ENCODE measurements at places on chromosomes 16 and 17.

DNA sequence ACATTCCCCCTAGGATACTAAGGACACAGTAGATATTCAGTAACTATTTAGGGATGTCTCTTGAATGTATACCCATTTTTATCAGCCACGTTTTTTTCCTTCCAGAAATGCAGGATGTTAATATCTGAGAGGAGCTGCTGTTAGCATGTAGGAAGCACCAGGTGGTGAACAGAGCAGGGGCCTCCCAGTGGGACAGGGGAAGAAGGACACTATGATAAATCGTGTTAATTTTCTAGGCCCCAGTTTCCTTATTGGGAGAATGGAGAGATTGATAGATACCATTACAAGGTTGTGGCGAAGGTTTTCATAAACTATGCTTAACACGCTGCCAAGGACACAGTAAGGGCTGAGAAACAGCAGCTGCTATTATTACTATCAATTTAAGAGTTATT is 45.4 kb downstream of the PRSS54 start:
- DNase-seq, result no peak

- DNase-seq, result no peak
Measured at GRCh38 chr17:7982666-7983065, 19.7 kb upstream of the GUCY2D start.

DNA sequence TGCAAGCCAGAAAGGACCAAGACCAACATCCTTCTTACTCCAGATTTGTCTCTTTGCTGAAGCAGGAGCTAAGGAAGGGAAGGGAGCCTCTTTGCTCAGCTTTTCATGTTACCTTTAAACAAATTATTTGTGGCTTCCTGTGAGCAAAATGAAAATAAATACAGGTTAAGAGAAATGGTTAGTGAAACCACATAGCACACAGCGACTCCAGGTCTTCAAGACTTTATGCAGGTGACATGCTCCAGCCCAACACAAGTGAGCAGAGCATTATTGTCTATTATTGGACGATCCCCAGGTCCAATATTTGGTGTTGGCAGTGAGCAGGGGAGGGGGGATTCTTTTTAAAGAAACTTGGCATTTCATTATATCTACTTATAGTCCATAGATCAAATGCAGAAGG is 53.3 kb downstream of the SALL1 start:
- DNase-seq, result no peak

DNA sequence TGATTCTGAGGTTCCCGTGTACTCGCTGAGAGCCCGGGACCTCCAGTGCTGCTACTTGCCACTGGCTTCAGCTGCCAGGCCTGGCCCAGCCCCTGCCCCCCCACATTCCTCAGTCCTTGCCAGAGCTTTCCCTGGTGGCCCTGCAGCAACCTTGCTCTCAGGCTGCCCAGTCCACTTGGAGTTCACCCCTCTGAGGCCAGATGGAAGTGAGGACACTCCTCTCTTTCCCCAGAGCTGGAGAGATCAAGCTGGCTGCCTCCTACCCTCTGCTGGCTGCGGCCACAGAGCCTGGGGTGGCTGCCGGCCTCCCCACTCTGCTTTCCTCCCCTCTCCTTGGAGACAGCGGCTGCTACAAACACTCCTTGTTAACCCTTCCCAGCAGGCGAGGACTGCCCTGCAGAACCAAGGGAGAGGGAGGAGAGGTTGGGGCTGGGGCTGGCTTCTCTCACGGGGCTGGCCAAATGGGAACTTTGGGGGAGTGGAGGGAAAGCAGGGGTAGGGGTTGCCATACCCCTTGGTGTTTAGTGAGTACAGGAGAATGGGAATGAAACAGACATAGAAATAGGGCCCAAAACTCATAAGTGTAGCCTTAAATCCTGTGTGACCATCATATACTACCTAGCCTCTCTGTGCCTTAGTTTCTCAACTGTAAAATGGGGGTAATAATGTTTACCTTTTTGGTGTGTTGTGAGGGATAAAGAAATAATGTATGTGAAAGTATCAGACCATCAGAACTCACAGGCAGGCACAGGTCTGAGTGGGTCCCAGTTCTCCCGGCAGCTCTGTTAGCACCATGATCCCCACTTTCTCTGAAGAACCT is at the start of gene GAS2L2:
Gene GAS2L2 (minus strand): TSS at position 295 of the 820 bp plus-strand sequence. CDS start 389 bp downstream, outside the sequence.
- no peak for DNase-seq

GRCh38 chr16:14500791-14501190 is 129.3 kb downstream of the PARN start:
- no peak for DNase-seq

DNA sequence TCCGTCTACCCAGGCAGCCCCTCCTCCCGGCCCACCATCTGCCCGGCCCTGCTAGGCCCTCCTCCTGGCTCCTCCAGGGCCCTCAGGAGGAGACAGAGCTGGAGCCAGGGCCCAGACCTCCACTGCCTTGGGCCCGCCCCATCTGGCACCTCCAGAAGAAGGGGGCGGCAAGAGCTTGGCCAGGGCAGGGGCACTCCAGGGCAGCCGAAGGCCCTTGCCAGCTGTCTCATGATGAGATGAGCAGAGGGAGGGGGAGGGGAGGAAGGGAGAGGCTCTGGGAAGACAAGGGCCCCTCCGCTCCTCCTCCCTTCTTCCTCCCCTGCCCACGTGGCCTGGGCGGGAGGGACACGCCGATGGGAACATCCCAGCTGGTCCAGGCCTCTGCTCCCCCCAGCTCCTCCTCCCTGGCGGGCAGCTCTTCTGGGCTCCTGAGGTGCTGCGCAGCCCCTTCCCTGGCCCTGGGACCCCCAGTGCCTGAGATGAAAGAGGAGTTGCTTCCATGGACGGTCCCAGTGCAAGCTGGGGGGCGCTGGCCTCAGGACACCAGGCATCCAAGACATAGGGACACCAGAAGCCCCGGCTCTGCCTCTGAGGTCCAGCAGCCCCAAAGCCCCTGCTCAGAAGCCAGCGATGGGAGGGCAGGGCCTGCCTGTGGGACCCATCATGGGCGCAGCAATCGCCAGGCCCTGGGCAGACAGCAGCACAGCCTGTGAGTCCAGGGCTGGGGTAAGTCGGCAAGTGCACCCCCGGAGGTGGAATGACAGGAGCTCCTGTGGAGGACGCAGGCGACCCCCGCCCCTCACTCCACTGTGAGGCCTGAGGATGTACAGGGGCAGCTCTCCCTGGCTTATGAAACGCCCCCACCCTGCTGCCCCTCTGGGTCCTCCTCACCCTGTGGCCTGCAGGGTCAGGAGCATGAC is 23.6 kb upstream of the ENPP7 start:
- DNase-seq, result no peak

GRCh38 chr16:10150906-10151305 is 31.3 kb downstream of the GRIN2A start:
- no peak for DNase-seq

DNA sequence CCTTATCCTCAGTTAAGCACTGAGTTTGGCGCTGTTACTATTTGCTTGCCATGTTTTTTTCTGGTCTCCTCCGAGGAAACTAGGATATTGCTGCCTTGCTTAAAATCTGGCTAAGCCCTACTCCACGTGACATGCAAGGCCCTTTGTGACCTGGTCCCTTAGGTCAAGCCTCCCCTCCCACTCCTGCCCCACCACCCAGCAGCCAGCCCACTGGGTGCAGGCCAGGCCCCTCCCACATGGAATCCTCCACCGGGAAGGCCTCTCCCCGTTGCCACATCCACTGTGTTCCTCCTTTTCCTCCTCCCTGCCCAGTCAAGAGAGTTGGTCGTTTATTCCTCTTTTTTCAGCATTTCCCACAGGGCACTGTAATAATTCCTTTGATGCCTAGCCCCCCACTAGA is 16.2 kb downstream of the PSMD3 start:
- no peak for DNase-seq

- no peak for DNase-seq
Measured at GRCh38 chr17:50219342-50219741, 17.9 kb upstream of the COL1A1 start.

DNA sequence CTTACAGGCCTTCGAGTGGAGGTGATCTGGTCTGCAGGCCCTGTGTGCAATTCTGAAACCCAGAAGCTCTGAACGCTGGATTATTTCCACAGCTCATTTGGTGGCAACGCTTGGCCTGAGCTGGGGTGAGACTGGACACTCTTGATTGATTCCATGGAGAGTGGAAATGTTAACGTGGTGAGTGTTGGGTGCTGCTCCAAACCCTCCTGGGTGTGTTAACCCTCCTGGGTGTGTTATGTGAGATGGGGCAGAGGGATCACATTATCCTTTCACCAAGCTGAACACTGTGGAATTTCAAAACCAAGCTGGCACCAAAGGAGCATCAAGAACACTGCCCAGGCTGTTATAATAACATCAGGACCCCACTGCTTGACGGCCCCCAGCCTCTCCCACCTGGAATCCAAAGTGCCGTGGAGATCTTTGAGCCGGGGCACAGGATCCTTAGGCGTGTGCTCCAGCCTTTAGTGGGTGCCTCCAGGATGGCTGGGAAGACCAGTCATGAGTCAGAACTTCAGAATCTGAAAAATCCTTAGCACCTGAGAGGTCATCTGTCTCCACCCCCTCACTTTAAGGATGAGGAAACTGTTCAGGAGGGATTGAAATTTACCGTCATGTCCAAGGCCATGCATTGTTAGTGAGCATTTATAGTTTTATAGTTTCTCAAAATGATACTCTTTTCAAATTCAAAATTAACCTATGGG is 75.0 kb downstream of the RPTOR start:
- DNase-seq, result no peak

GRCh38 chr16:86086471-86086870 is 187.5 kb downstream of the IRF8 start:
- no peak for DNase-seq

- no peak for DNase-seq
Measured at GRCh38 chr16:85395207-85395912, 217.8 kb upstream of the GSE1 start.

DNA sequence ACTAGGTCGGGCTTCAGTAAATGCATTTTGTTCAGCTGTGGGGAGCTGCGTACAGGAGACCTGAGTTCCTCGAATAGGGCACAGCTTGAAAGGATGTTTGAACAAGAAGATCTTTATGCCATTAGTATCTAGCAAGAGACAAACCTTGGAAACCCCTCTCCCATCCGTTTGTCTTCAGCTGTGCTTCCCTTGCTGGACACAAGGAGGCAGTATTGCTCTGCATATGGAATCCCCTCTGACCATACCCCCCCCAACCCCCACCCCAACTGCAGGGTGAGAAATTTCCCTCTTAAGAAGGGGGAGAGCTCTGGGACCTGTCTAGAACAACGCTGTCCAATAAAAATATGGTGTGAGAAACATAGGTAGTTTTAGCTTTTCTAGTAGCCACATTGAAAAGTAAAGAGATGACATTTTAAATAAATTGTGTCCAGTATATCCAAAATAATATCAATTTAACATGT is 1.6 kb downstream of the MRM1 start:
- DNase-seq, result no peak

GRCh38 chr17:50986989-50987660 is 121.0 kb upstream of the TOB1 start:
- DNase-seq, result no peak

DNA sequence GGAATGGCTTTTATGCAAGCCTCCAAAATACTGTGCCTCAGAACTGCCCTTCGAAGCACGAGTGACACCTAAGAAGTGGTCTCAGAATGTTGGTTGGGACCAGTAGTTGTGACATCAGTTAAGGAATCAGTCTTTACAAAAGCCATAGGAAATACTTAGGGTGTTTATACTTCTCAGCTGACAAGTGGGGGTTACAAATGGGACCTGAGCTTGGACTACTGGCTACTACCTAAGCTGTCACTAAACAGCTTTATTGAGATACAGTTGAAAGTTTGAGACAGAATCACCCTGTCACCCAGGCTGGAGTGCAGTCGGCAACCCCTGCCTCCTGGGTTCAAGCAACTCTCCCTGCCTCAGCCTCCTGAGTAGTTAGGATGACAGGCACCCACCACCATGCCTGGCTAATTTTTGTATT is 5.0 kb downstream of the RPL19 start:
- DNase-seq, result no peak

- no peak for DNase-seq
Measured at GRCh38 chr17:63658366-63658765, 36.1 kb downstream of the MAP3K3 start.

DNA sequence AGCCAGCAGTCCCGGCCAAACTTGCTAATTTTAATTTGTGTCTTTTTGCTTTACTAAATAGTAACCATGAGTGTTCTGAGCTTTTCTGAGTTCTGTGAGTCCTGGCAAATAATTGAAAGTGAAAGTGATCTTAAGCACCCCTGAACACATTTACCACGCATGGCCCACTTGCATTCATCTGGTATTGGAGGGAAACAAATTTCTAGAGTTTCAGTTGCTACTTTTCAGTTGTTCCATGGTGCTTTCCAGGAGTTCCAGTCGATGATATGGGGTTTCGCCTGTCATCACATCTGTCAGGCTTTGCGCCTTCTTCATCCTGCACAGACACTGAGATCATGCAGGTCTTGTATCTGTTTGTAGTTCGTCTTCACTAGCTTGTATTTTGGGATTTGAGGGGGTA is 44.1 kb downstream of the CRLF3 start:
- no peak for DNase-seq

DNA sequence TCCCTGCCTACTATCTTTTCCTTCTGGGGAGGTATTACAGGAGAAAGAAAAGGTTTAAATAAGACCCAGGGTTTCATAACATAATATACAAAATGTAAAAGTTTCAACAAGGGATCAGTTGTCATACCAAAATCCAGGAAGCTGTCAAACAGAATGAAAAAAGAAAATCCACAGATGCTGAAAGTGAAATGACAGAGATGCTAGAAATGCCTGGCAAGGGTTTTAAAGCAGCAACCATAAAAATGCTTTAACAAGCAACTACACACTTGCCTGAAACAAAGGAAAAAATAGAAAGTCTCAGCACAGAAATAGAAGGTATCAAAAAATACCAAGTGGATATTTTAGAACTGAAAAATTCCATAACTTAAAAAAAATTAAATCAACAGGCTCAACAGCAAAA is 105.0 kb downstream of the C16orf78 start:
- DNase-seq, result no peak

GRCh38 chr16:73023752-73024570 is 24.0 kb downstream of the ZFHX3 start:
- no peak for DNase-seq

DNA sequence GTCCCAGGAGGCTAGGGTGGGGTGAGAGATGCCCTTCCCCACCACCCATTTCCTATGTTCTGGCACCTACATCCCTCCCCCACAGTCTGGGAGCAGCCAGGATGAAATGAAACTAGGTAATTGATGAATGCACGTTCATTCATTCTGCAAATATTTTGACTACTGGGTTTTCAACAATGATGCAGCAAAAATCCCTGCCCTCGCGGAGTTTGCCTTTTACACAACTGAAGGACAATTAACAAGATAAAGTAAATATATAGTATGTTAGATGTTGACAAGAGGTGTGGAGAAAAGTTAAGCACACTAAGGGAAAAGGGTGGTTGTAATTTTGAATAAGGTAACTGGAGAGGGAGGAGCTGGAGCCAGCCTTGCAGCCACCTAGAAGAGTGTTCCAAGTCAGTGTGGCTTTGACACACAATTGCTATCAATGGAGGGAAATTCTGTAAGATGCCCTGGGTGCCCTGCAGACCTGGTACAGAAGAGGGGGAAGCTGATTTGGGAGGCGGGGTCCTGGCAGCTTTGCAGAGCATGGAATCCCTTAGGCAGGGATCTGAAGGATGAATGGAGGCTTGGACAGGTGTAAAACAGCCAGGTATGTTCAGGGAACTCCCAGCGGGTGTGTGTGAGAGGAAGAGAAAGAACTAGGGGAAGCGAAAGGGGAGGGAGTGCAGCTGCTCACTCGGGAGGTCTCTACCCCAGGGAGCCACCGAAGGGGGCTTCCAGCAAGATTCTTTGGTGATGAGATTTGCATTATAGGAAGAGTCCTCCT is 2.5 kb downstream of the TMEM92 start:
- DNase-seq, result no peak

- no peak for DNase-seq
Measured at GRCh38 chr16:1196494-1196893, 28.6 kb downstream of the TPSG1 start.
